ENCODE measurements at places on chromosomes 1 and 21.
A peak's percentile ranks its signal among the peaks of the same experiment; 100 is the strongest.

- DNase-seq = no peak
Measured at GRCh38 chr21:44583089-44583799, 2.8 kb upstream of the KRTAP10-5 start.

- no peak for DNase-seq
Measured at GRCh38 chr21:44517175-44517899, 22.7 kb downstream of the KRTAP10-1 start.

DNA sequence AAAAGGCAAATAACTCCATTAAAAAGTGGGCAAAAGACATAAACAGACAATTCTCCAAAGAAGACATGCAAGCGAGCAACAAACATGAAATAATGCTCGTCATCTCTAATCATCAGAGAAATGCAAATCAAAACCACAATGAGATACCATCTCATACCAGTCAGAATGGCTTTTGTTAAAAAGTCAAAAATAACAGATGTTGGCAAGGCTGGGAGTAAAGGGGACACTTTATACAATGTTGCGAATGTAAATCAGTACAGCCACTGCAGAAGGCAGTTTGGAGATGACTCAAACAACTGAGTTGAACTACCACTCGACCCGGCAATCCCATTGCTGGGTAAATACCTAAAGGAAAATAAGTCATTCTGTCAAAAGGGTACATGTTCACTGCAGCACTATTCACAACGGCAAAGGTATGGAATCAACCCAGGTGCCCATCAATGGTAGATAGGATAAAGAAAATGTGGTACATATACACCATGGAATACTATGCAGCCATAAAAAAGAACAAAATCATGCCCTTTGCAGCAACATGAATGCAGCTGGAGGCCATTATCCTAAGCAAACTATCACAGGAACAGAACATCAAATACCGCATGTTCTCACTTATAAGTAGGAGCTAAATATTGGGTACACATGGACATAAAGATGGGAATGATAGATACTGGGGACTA, 25.9 kb downstream of the TSPAN2 start:
- peak; percentile 52 for DNase-seq

DNA sequence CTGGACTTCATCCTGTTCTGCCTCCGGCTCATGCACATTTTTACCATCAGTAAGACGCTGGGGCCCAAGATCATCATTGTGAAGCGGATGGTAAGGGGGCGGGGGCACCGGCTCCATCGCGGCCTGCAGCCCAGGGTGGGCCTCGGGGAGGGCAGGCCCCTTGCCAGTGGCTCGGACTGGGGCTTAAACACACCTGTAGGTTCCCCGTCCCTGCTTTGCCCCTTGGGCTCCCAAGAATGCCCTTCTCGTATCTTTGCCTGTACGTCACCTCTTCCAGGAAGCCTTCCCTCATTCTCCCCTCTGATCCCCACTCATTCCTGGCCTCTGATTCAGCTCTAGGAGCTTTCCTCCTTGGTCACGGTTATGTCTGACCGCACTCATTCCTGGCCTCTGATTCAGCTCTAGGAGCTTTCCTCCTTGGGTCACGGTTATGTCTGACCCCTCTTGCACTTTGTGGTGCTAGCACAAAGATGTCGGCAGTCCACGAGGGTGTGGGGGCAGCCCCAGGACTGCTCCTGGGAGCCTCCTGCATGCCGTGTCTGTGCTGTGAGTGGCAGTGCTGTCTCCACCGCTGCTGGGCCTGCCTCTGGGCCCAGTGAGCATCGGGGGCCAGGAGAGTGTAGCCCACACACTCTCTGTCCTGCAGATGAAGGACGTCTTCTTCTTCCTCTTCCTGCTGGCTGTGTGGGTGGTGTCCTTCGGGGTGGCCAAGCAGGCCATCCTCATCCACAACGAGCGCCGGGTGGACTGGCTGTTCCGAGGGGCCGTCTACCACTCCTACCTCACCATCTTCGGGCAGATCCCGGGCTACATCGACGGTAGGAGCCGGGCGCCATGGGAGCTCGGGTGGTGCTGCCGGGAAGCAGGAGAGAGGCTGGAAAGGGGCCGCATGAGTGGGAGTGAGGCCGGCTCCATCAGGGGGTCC, 49.1 kb upstream of the LRRC3 start:
- no peak for DNase-seq

DNA sequence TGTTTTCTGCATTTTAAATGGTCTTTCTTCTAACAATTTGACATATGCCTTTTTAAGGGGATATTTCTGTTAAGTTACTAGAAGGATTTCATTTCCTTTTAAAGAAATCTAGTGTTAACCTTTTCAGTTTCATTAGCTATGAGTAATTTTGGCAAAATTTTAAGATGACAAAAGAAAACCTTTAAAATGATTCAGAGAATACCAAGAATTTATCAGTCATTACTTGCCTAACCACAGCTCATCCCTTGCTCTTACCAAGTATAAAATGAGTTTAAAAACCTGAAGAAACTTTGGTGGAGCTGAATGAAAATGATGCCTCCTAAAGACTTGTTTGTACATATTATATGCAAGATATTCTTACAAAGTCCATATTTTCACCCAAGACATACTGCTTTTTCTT, 101.7 kb downstream of the NEK7 start:
- DNase-seq = peak; percentile 81

- DNase-seq = no peak
Measured at GRCh38 chr1:72229893-72230292, 52.4 kb downstream of the NEGR1 start.

DNA sequence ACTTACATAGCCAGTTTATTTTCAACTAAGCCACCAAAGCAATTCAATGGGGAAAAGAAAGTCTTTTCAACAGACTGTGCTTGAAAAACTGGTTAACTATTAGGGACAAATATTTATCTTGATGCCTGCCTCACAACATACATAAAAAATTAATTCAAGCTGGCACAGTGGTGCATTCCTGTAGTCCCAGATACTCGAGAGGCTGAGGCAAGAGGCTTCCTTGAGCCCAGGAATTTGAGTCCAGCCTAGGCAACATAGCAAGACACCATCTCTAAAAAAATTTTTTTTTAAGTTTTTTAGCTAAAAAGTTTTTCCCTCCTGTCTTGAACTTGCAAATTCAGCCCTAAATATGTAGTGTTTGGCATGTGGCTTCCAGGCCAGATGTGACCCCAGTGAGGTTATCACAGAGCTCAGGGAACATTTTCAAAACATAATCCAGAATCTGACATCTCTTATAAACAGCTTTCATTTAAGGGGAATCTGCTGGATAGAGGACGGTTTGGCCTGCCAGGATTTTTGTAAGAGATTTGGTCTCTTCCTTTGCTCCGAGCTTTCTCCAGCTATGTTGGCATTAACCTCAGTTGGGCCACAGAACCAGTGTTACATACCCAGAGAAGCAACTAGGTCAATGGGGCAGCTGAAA, 46.4 kb downstream of the COL6A1 start:
- DNase-seq = no peak

DNA sequence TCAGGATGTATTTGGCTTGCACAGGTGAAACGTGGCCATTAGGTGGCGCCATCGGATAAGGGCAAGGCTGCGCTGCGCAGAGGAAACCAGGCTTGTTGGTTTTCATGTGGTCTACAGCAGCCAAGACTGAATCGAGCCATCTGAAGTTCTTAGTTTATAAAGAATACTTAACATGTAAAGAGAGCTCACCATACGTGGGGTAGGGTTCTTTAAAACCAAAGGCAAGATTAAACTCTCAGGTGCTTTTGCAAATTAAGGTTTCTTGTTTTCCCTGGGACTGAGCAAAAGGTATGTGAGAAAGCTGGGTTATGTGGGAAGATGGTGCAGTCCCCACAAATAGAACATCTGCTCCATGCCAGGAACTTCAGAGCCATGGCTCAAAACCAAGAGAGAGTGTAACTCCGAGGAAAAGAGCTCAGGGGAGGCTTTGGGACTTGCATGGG, 9.3 kb downstream of the MASP2 start:
- DNase-seq = peak; percentile 85

- peak; percentile 93 for DNase-seq
Measured at GRCh38 chr1:19800076-19800804, 524 bp upstream of the TMCO4 start.

- no peak for DNase-seq
Measured at GRCh38 chr1:221337106-221337505, 404.8 kb downstream of the DUSP10 start.

DNA sequence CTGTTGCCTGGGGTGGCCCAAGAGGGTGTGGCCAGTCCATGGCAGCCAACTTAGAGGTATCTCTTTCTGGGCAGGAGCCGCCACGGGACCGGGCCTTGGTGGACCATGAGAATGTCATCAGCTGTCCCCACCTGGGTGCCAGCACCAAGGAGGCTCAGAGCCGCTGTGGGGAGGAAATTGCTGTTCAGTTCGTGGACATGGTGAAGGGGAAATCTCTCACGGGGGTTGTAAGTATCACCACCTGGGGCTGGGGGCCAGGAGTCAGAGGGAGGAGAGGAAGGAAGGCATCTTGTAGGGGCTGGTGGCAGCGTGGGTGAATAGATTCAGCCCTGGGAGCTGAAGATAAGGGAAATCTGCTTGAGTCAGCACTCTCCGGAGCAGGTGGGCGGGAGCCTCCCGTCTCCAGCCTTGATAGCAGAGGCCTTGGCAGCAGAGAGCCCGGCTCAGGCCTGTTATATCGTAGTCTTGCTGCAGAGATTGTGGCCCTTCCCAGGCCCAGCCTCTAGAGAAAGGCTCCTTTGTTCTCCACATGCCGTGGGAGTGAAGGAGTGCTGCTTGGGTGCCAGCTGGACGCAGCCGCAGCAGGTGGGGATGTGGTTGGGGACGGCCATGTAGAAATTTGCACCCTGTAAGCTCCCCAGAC, 25.4 kb downstream of the PHGDH start:
- DNase-seq = peak; percentile 20

DNA sequence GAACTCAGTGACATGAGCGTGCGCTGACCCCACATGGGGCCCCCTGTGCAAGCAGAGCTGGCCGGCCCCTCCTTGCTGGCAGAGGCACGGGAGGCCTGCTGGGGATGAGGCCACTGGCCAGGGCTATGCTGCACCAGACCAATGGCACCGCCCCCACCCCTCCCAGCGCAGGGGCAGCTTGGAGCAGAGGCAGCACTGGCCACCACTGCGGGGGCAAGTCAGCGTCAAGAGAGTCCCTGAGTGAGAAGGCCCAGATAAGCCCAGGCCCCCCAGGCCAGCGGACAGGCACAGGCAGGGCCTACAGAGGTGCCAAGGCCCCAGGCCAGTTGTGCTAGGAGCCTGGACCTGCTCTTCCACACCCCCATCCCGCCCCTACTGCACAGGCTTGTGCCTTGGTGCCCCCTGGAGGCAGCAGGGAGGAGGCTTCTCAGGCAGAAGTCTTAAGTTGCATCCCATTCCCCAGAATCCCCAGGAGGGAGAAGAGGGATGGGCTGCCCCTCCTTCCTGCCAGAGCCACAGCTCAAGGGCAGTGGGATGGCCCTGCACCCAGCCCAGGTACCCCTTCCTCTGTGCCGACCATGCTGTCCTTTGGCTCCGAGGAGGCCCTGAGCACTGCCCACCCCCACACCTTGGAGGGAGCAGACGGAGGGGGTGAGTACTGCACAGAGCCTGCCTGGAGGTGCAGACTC, 35.8 kb downstream of the EPHX1 start:
- DNase-seq = peak; percentile 84

DNA sequence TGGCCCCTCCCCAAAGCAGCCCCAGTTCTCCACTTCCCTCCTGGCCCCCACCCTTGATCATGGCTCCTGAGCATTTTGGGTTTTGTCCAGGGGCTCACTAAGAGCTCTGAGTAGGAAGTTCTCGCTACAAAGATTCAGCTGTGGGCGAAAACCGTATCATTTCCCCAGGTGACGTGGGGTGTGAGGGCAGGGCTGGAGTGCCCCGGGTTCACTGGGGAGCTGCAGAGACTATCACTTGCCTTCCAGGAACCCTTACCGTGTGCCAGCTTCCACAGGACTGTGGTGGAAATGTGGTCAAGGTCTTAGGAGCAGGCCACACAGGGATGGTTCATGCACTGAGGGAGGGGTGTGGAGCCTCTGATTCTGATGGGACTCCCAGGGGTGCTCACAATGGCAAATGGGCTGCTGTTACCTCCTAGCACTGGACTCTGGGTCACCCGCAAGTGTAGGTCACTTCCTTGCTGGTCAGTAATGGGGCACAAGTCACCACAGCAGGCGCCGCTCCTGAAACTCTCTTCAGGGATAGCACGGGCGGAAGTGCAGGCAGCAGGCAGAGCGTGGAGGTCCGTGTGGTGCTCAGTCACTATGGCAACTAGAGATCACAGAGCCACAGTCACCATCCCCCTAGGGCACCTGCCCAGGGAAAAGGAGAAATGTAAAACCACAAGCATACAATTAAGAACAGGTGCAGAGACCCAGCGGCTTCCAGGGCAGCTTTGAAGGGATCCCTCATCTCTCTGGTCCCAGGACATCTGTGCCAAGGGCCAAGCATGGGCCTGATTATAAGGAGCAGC, 35.4 kb downstream of the RSPH1 start:
- no peak for DNase-seq

DNA sequence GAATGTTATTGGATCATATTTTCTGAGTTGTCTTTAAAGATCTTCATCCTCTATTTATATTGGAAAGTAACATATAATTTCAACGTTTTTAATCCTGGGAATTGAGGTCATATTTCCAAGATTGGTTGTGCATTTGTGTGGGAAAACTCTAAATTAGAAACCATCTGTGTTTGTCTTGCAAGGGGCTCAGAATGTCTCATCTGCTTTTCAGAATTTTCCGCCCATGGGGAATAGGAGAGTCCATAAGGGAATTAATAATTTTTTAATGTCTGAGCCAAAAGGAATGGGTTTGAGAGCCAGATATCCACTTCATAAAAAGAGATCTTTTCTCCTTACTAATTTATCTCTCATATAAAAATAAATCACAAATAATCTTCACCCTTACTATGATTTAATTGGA, 84.8 kb upstream of the MAP1LC3C start:
- DNase-seq = no peak

DNA sequence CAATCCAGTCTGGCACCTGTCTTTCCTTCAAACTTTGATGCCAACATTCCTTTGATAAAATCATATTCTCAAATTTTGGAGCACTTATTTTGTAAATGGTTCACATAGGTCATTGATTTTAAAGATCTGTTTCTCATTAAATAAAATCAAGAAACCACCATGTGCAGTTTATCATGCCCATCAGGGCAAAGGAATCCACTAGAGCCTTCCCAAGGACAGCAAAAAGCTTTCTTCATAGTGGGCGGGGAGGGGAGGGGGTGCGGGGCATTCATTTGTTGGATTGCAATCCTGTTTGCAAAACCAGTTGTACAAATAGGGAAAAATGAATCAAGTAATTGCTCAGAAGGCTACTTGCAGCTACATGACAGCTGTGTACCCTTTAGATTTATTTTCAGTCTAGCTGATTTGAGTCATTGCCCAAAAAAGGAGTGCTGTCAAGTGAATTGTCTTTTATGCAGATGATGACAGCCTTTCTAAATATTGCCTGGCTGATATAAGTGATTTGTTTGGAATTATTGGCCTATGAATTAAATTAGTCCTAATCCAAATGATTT, 23.0 kb downstream of the LRRC8B start:
- peak; percentile 57 for DNase-seq

- no peak for DNase-seq
Measured at GRCh38 chr1:160827418-160827817, 31.4 kb downstream of the LY9 start.

- no peak for DNase-seq
Measured at GRCh38 chr1:171833091-171833825, 8.0 kb upstream of the DNM3 start.

Measured in astrocyte of the spinal cord (primary cell).